ENCODE measurements at places on chromosomes 1 and 21.

GRCh38 chr1:158146739-158147138, 34.0 kb upstream of the CD1D start:
- no peak for DNase-seq

- DNase-seq, result no peak
Observed at GRCh38 chr1:178846306-178846705, 24.6 kb downstream of the ANGPTL1 start.

- no peak for DNase-seq
Observed at GRCh38 chr1:99814373-99814900, 35.7 kb upstream of the AGL start.

GRCh38 chr1:222331765-222332164, 216.1 kb downstream of the HHIPL2 start:
- DNase-seq, result no peak

DNA sequence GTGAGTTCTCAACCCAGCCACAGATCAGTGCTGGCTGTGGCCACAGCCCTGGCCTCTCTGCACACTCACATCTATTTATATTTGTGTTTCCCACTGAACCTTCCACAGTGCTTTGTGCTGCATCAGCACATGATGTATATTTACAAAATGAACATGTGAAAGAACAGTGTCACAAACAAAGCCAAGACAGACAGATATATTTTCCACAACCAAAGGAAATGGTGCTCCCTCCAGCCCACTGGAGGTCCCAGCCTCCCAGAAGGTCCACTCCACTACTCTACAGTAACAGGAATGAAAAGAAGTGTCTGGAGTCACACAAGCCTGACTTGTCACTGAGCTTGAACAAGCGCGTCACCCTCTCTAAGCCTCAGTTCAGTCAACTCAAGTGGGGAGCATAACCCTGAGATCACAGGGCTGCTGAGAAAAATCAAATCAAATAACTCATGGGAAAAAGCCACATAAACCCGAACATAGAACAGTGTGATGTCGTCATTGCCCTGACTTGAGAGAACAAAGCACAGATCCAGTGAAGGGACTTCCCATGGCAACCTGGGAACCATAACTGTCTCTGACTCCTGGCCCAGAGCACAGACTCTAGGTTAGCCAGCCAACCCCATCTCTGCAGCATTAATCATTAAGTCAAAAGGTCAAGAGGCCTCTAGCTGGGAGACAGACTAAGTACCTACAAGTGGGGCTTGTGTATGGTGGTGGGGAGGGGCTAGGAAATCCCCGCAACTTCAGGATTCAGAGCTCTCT, 121.2 kb downstream of the TRABD2B start:
- DNase-seq, result no peak

DNA sequence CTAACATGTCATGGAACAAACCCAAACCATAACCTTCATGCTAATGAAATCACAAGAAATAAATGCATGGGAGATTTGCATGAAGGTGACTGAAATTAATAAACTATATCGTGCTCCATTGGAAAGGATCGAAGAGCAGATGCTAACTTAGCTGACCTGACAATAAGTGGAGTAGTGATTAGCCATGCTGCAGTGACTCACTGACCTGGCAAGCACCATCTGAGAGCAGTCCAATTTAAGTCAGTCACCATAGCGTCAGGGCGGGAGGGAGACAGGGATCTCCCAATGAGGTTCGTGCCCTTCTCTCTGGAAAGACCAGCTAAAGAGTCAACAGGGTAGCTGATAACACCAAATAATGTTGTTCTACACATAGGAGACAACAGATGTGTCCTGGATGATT, 21.5 kb downstream of the OLIG2 start:
- no peak for DNase-seq

- no peak for DNase-seq
Observed at GRCh38 chr1:91555821-91556531, 55.3 kb downstream of the CDC7 start.

Data from C1 segment of cervical spinal cord (tissue), 14 donors.